Inflammatory macrophage (primary cell): ENCODE measurements at places on chromosomes 5 and 9.

DNA sequence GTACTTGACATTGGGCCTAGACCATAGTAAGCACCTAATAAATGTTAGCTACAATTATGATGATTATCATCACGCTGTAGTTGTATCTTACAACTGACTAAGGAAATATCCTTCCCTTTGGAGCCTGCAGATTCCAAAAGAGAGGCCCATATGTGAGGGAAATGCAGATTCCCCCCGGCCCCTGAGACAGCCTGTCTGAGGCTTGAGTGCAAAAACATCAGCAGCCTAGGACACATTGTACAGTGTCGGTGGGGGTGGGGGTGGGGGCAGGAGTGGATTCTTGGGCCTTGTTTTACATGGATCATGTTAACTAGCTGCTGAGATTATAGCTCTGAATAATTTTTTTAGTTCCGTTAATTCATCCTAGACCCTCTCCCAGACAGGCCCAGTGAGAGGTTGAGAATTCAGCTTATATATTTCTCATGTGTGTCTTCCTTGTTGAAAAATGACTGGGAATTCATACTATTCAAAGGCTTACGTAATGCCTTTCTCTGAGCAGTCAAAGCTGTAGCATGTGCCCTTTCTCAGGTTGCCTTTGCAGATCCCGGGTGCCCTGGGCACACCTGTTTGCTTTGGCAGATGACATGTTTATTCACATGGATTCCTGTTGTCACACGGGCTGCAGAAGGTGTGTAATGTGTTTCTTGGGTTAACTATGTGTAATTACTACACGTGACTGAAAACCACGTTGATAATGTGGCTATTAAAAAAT is 262.8 kb downstream of the NR3C1 start:
- DNase-seq: no peak

- DNase-seq: no peak
Observed at GRCh38 chr9:127697575-127697974, 9.2 kb upstream of the CFAP157 start.

GRCh38 chr5:73253047-73253660 is 80.2 kb downstream of the TMEM174 start:
- no peak for DNase-seq

DNA sequence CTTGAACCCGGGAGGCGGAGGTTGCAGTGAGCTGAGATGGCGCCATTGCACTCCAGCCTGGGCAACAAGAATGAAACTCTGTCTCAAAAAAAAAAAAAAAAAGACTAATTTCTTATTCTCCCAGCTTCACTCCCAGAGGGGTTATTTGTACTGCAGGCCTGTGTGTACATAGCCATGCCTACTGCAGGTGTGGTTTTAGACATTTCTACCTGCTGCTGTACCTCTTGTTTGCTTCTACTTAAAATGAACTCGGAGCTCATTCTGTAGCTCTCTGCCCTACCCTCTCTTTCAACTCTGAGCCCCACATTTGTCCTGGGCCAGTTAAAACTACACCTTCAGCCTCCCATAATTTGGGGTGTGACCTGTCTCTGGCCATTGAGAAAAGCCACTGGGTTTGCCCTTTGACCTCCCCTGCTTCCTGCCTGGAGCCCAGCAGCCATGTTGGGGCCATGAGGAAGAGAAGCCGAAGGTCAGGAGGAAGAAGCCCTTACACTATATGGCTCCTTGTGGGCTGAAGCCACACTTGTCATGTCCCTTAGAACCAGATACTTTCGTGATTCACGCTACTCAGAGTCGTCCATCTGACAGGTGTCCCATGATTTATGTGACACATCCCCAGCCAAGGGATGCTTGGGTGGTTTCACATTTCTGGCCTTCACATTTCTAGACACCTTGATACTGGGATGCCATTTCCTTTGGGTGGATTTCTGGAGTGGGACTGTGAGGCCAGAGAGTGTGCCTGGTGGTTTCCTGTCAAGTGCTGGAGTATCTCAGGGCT is 9.4 kb upstream of the CARD19 start:
- DNase-seq: no peak

DNA sequence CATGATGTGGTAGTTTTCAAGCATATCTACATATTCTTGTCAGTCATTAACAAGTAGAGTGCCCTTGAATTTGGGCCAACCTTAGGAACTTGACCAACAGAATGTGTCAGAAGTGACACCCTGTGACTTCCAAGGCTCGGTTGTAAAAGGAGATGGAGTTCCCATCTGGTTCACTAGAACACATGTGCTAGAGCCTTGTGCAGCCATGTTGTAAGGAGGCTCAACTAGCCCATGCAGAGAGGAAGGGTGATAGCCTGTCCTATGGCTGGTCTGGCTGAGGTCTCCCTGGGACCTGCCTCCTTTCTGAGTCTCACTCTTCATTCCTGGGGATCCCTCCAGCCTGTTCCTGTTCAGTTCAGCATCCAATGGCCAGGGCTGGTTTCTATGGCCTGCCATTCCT is 28.1 kb upstream of the HRH2 start:
- DNase-seq: no peak

- DNase-seq: peak; percentile 42
Observed at GRCh38 chr5:17910318-17910717, 276.1 kb downstream of the TAF11L14 start.

GRCh38 chr5:56350597-56351170 is 117.6 kb upstream of the ANKRD55 start:
- DNase-seq: peak; percentile 50
